Activated naive CD4-positive, alpha-beta T cell (primary cell): ENCODE measurements at places on chromosomes 2 and 18.

DNA sequence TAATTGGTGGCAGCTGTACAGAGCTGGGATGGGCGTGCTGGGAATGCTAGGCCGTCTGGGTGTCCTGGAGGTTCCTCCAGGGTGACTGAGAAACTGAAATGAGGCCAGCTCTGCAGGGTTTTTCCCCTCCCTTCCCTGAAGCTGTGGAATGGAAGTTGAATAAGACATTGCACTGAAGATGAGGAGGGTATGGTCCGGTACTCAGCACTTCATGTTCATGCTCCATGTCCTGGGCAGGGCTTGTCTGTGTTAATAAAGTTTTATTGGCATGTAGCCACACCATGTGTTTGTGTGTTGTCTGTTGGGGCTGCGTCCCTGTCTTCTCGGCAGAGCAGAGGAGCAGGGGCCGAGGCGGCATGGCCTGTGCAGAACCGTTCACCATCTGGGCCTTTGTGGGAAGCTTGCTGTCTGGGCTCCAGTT, 154.0 kb downstream of the LDLRAD4 start:
- no peak for DNase-seq

DNA sequence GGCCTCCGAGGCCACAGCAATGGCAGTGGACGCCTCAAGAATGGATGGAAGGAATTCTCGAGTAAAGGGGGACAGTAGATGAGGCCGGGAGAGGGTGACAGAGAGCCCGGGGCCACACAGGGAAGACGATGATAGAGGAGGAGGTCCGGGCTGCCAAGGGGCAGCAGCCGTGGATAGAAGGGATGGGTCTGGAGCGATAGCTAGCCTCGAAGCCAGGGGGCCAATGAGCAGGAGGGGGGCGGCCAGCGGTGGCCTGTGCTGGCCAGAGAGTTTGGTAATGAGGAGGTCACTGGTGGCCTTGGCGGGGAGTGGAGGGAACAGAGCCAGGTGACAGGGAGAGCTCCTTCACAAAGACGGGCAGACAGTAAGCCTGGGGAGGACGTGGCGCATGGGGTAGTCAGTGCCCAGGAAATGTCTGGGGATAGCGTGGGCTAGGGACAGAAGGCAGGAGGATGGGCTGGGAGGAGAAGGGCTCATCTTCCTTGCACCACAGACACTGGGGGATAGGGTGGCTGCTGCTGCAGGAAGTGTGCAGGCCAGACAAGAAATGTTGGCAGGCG, 87.8 kb upstream of the ASB18 start:
- DNase-seq = no peak

GRCh38 chr2:173157676-173158293, 82.1 kb downstream of the MAP3K20 start:
- no peak for DNase-seq

DNA sequence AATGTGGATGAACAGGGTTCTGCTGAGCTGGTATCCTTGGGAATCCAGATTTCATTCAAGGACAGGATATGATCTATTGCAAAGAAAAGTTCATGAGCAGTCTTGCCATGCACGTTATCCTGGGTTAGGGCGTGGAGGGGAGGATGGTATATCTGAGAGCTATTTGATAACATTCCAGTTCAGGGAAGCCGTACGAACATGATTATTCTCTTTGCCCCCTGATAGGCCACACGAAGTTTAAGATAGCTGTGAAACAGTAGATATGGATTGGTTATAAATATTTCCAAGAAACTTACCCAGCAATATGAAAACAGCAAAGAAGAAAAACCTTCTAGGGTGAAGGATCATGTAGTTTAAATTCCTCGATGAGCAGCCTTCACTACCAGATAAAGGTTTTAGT, 171.9 kb downstream of the LTBP1 start:
- DNase-seq = no peak

DNA sequence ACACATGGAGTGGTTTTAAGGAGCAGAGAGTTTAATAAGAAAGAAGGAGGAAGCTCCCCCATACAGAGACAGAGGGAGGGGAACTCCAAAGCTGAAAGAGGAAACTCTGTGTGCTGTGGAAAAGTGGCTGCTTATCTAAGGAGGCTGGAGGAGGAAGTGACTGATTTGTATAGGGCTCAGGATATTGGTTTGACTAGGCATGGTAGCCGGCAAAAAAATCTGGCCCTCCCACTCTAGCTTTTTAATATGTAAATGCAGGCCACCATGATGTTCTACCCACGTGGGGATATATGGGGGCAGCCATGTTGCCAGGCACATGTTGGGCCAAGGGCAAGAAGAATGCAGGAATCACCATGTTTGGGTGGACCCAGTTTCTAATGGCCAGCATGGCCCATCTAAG, 64.3 kb downstream of the HNMT start:
- DNase-seq = no peak

DNA sequence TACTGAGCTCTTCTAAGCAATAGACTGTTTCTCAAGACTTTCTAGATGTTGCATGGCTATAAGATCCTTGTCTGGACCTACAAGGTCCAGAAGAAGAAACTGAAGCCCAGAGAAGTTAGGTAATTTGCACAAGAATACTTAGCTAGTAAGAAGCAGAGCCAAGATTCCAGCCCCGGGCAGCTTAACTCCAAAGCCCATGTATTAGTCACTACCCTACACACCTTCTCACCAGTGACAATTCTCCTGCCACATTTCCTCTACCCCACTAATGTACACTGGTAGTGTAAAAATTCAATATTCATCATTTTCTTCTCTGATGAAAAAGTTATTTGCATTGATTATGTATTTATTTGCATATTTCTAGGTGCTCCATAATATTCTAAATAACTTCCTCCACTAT, 95.5 kb upstream of the CREB1 start:
- DNase-seq = no peak

- DNase-seq = no peak
These were observed 47.9 kb downstream of the ARMC9 start for GRCh38 chr2:231246171-231246842.

DNA sequence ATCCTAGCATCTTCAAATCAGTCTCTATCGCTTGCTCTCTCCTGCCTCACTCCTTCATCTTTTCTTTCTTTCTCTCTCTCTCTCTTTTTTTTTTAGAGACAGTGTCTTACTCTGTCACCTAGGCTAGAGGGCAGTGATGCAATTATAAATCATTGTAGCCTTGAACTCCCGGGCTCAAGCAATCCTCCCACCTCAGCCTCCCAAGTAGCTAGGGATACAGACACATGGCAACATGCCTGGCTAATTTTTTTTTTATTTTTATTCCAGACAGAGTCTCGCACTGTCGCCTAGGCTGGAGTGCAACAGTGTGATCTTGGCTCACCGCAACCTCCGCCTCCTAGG, 10.6 kb upstream of the SLC66A3 start:
- no peak for DNase-seq

DNA sequence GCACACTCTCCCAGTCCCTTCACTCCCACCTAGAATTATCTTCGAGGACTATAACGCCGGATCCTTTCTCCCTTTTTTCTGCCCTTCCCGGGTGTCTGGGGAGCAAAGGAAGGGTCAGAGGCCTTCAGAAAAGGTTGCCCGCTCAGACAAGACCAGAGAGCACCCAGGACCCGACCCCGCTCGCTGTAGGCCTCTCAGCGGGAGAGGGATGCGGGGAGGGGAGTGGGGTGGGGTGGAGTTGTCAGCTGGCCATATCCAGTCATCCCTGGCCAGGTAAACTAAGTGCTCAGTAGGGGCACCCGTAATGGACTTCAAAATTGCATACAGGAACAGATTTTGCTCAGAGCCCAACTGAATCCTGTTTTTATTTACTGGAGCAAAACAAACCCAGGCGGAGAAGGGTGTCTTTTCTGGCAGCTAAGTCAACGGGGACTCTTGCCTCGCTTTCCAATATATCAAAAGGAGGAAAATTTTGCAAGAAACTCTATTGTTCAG, 65.0 kb downstream of the NOL4 start:
- DNase-seq = peak; percentile 0

GRCh38 chr2:237150186-237150585, 64.5 kb downstream of the COPS8 start:
- no peak for DNase-seq

DNA sequence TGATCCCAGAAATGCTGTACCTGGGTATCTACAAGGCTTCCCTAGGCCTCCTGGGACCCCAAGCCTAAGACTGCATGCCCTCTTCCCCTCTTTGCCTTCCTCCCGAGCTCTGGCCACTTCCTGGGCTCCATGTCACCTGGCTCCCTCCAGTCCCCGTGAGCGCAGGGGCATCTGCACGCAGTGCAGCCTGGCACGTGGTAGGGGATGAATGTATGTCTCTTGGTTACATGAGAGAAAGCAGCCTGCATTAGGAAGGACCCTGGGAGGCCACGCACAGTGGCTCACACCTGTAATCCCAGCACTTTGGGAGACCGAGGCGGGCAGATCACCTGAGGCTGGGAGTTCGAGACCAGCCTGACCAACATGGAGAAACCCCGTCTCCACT, 15.8 kb downstream of the PASK start:
- no peak for DNase-seq

GRCh38 chr2:238906254-238906935, 58.5 kb downstream of the TWIST2 start:
- no peak for DNase-seq

DNA sequence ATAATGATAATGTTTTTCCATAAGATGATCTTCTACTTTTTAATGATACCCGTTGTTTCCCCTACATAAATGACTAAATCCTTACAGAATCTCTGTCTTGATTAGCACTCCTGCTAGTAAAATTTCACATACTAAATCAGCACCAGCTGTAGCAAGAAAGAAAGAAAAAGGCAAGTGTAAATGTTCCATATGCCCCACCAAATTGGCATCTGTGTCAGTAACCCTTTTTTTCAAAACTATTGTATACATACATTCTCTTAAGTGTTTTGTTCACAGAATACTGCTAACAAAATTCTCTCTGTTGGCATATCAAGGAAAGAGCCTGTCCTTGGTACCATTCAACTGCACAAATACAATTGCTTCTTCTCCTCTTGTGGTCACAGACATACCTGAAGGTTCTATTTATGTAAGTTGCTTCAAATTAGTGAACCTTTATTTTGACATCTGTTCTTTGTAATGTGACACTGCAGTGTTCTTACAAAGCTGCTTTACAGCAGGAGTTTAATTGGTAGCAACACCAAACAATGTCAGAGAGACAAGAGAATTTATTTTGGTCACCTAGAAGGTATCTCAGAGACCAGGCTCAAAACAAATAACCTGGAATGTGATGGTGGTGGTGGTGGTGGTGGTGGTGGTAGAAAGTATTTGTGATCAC, 641.9 kb downstream of the ZEB2 start:
- no peak for DNase-seq

GRCh38 chr18:66874375-66874774, 270.5 kb upstream of the CDH19 start:
- DNase-seq = no peak

DNA sequence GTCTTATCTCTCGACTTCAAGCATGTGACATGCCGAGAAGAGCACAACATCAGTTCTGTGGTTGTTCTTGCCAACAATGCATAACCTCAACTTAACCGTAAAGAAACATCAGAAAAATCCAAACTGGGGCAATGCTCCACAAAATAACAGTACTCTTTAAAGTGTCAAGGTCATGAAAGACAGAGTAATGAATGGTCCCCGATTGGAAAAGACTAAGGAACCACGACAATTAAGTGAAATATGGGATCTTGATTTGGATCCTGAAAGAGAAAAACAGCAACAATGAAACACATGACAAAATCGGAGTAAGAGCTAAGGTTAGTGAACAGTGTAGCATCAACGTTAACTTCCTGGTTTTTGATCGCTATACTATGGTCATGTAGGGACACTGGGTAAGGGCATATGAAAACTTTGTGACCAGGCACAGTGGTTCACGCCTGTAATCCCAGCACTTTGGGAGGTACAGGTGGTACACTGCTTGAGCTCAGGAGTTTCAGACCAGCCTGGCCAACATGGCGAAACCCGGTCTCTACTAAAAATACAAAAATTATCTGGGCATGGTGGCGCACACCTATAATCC, 55.2 kb downstream of the UNC50 start:
- DNase-seq = no peak

DNA sequence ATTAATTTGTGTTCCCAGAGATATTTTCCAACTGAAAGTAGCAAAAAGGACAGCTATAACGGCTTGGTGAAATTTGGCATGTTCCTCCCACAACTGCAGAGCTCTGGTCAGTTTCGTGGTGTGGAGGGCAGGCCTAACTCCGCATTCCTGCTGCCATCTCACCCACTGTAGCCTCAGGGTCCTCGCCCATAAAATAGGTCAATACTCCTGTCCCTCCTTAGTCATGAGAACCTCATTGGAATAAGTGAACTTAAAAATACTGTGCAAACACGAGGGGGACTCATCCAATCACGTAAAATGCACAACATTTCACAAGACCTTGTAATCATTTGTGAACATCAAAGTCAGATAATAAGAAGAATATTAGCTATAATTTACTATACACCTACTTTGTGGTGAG, 143.5 kb upstream of the NCKAP5 start:
- DNase-seq = no peak

GRCh38 chr2:217301142-217301925, 441.5 kb upstream of the TNP1 start:
- no peak for DNase-seq

- DNase-seq = no peak
These were observed 162.9 kb upstream of the APCDD1 start for GRCh38 chr18:10291568-10291981.

DNA sequence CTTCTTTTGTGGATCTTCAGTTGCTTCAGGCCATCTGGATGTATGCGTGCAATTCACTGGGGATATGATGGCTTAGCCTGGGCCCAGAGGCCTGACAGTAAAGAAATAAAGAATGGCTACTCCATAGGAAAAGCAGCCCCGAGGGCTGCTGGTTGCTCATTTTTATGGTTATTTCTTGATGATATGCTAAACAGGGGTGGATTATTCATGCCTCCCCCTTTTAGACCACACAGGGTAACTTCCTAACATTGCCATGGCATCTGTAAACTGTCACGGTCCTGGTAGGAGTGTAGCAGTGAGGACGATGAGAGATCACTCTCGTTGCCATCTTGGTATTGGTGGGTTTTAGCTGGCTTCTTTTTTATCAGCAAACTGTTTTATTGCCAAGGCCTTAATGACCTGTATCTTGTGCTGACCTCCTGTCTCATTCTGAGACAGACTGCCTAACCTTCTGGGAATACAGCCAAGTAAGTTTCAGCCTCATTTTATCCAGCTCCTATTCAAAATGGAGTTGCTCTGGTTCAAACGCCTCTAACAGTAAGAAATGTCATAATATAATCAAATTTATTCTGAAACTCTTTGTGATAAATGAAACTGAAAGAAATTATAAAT, 60.5 kb downstream of the DSEL start:
- DNase-seq = no peak

DNA sequence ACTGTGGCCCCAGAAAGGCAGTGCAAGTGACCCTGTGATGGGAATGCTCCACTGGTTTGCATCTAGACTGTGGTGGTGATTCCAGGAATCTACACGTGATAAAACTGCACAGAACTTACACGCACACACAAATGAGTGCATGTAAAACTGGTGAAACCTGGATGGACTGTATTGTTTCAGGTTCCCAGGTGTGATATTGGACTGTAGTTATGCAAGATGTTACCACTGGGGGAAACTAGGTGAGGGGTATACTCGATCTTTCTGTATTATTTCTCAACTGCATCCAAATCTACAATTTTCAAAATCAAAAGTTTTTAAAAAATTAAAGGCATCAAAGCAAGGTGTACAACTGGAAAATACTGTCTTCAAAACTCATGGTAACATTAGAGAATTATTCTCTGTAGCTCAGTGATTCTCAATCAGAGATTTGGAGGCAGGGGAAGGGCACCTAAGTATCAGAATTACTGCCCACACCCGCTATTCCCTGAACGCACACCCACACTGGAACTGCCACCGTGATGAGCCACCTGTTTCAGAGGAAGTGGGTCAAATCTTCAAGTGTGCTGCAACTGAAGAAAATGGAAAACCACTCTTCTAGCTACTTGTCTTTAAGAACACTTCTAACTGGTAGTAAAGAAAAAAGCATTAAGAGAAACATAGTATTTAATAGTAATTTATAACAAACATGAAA, 26.7 kb downstream of the PTPN2 start:
- DNase-seq = no peak
